C1 segment of cervical spinal cord (tissue), 14 donors: ENCODE measurements at places on chromosomes 7 and 10.

GRCh38 chr7:74092964-74093471 lies 9.4 kb downstream of the LIMK1 start:
- DNase-seq: peak; percentile 50

DNA sequence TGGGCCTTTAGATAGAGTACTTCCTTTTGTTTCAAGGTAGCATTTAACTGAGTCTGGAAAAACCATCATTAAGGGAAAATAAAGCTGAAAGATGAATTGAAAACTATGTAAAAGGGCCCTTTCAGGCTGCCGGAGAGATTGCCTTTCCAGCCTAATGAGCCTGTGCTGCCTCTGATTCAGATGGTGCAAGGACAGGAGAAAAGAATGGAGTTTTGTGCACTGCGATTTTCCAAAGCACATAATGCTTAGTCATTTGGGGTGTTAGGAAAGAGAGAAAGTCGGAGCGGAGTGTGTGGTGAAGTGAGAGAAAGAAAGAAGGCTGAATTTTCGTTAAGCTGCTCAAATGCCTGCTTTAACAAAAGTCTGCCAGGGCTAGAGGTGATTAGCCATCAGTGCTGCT lies 259.7 kb downstream of the PAXIP1 start:
- DNase-seq: no peak

- no peak for DNase-seq
Observed at GRCh38 chr10:128525936-128526335, 399.7 kb upstream of the MKI67 start.

DNA sequence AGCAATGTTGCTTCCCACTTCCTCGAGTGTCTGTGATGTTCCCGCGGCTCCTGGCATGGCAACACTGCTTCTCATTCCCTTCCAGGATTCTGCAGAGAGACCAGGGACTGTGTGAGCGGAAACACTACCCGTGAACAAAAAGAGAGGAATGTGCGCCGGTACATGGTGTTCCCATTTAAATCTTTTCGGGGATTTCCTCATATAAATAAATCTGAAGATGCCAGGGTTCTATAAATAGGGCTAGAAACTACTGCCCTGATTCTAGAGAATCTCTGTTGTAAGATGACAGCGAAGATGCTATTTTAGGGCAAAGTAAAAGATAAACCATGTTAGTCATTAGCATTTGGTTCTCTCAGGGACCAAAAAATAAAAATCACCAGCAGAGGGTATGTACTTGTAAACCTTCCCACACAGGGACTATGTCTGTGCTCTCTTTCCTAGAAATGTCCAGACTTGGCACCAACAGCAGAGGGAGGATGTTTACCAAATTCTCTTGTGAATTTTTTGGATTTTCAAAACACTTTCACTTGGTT lies 92.2 kb upstream of the DDC start:
- no peak for DNase-seq

GRCh38 chr10:1249142-1249920 lies 193.1 kb downstream of the WDR37 start:
- no peak for DNase-seq

- DNase-seq: no peak
Observed at GRCh38 chr10:31413325-31413724, 94.3 kb downstream of the ZEB1 start.

- DNase-seq: peak; percentile 59
Observed at GRCh38 chr10:15209827-15210509, 41.5 kb upstream of the NMT2 start.

DNA sequence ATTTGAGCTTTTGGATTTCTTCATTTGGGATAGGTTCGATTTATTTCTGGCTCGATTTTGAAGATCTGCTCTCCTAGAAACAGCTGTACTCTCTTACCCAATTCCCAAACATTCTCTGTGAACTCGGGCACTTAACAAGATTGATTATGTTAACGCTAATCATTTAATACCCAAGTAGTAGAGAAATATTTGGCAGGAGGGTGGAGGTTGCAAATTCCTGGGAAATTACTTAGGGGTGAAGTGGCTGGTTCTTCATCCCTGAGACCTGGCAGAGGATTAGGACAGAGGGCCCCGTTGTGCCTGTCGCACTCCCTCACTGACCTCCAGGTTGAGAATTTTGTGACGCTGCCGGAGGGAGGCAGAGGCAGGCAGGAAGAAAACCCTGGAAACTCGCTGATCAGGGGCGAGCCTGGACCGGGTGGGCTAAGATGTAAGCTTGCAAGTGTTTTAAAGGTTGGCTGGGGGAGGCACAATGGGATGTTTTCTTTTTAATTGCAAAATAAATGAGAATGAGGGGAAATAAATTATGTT lies 182.6 kb downstream of the TCF7L2 start:
- DNase-seq: no peak

DNA sequence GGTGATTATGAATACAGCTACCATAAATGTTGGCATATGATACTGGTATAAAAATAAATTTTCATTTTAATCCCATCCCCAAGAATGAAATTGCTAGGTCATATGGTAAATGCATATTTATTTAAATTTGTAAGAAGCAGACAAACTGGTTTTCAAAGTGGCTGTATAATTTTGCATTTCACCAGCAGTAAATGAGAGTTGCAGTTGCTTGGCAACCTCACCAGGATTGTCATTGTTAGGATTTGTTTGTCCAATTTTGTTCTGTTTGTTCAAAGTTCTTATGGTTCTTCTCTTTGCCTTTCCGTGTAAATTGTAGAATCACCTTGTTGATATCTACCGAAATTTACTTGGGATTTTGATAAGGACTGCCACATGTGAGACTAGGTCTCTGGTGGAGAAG lies 237.4 kb downstream of the OTUD1 start:
- DNase-seq: no peak

DNA sequence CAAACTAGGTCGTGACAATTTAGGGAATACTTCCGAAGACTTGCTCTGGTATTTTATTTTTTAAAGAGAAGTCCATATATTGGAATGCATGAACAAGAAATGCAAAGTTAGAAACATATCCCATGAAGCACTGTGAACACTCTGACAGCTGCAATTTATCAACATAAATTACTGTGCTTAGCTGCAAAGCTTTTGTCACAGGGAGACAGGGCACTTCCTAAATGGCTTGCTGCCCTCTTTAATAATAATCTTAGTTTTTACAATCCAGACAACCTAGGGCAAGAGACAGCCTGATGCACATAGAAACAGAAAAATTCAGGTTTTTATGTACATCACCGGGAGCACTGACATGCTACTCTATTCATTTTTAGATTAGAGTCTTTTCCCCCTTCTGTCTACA lies 78.3 kb upstream of the NOBOX start:
- no peak for DNase-seq

- DNase-seq: no peak
Observed at GRCh38 chr7:26189697-26190096, 10.8 kb downstream of the HNRNPA2B1 start.

DNA sequence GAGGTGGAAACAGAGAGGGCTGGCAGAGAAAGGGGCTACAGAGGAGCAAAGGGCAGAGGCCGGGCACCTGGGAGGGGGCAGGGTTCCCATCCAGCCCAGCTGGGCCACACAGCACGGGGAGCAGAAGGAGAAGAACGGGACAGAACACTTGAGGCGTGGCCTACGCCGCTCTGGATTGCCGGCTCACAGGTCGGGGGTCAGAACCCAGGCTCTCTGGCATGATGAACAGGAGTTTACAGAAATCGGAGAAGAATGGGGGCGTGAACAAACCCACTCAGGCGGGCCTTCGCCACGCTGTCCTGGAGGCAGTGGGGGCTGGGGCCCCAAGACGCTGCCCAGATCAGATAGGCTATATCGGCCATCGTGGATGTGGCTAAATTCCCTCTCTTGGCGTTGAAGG lies 362.2 kb upstream of the SHH start:
- no peak for DNase-seq

GRCh38 chr7:35246819-35247218 lies 7.1 kb downstream of the TBX20 start:
- DNase-seq: no peak

DNA sequence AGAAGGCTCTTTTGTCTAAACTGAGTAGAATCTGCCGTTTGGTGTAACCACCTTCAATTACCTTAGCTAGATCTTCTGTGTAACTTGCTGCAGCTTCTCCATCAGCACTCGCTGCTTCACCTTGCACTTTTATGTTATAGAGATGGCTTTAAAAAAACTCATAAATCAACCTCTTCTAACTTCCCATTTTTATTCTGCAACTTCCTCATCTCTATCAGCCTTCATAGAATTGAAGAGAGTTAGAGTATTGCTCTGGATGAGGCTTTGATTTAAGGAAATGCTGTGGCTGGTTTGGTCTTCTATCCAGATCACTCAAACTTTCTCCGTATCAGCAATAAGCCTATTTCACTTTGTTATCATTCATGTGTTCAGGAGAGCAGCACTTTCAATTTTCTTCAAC lies 1131.9 kb upstream of the CELF2 start:
- no peak for DNase-seq

DNA sequence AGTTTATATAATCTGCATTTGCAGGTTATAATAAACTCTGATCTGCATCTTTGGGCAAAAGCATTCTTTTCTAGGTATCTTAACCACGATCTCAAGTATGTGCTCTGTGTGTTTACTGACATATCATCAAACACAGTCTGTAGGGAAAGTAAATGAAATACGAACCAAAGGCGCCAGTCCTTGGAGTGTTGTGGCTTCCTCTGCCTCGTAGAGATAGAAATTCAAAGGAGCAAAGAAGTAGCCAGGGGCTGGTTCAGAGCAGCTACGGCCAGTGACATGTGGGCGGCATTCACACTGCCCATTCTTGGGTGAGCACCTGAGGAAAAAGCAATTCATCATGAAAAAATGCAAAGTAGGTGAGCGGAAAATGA lies 38.7 kb downstream of the LAMB4 start:
- DNase-seq: no peak

- no peak for DNase-seq
Observed at GRCh38 chr10:99595236-99595635, 25.0 kb downstream of the SLC25A28 start.

- DNase-seq: no peak
Observed at GRCh38 chr7:3712841-3713240, 411.8 kb downstream of the SDK1 start.

DNA sequence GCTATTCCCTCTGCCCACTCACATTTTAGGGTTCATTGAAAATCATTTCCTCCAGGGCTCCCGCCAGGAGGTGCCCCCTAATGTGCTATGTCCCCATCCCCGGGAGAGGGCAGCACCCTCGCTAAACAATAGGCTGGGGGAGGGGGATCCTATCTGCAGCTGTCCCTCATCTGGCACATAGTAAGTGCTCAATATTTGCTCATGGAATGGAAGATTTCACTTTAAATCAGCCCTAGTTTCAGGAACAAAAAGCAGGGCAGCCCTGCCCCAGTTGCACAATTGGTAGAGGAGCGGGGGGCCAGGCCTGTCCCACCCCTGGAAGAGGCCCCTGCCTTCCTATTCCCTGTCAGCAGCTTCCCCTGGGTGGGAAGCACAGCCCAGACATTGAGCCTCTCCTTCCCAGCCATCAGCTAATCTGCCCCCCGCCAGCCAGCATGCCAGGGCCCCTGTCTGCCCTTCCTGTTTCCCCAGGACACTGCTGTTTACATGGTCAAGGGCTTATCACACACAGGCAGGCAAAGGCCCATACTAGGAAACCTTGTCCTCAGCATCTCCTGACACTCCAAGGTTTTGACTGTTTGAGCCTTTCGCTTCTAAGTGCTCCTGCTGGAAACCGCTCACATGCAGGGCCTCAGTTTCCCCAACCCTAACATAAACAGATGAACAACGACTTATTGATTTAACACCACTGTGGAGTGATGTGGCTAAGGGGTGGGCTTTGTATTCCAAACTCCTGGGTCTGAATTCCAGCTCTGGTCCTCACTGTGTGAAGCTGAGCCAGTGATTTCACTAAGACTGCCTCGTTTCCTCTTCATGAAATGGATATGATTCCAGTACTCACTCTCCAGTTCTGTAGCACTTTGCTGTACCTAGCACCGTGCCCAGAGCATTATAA lies 130.7 kb upstream of the ZMIZ1 start:
- no peak for DNase-seq

- DNase-seq: no peak
Observed at GRCh38 chr7:147818317-147818716, 772.2 kb upstream of the C7orf33 start.

- DNase-seq: no peak
Observed at GRCh38 chr10:132468216-132468615, 69.4 kb upstream of the INPP5A start.

DNA sequence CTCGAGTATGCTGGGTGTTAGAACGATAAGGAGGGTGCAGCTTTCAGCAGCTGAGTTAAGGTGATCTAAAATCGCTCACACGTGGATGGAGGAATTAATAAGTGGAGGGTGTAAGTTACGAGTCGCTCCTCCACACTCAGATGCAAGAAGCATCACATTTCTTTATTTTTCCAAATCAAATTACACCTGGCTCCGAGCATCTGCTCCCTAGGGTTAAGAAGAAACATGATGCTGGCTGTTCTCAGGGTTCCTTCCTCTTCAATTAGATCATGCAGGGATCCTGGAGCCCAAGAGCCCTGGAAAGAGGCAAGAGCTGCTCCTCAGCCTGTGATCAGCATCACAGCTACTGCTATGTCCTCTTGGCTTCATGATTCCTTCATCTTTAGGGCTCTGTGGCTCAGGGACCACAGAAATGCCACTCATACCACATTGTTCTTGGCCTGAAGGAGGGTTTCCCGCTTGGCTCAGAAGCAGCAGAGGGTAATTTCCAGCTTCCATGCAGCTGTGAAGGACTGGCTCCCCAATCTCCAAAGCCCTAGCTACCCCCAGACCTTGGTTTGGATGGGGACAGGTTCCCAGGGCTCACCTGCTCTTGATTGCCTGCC lies 235.9 kb upstream of the ZNF32 start:
- no peak for DNase-seq

DNA sequence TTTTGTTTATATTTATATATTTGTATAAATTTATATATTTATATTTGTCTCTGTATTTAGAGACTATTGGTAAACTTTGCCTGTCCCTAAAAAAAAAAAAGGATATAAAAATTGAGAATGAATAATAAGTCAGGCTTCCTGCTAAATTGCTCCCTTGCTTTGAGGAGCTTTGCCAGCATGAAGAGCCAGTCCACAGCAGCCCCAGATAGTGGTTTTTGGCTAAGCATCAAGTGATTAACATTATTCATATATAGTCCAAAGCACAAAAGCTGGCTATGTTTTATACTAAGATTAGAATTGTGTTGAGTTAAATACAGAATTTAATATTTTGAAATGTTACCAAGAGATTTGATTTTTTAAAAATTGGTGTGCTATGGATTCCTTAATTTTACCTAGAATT lies 264.9 kb upstream of the FERD3L start:
- no peak for DNase-seq

DNA sequence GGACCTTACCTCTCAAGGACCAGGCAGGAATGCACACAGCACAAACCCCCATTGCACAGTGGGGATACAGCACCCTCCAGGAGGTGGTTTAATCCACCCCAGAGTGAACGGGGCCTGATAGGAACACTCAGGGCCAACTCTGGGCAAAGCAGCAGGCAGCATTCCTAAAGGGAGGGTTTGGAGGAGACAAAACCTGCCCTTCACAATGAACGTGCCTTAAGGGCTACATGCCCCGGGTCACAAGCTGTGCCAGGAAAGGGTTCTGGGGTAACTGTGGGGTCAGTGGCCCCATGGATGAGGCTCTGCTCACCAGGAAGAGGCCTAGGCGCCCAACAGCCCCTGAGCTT lies 1.1 kb downstream of the GPRIN2 start:
- DNase-seq: no peak

- no peak for DNase-seq
Observed at GRCh38 chr7:116306409-116307048, 96.2 kb downstream of the TES start.

- DNase-seq: no peak
Observed at GRCh38 chr7:141246426-141246825, 172.6 kb downstream of the TMEM178B start.

- no peak for DNase-seq
Observed at GRCh38 chr10:58795560-58795959, 282.9 kb downstream of the BICC1 start.
